ENCODE measurements at places on chromosomes 1 and 21. TPM values are rescaled to one million over a fixed set of nuclear protein-coding genes. Genes with fewer than 3 reads are reported as not detected.

Gene B3GALT2
- total RNA-seq: 0.37 TPM

Gene ABCA4
- 0.51 TPM for total RNA-seq

Gene OR2T11
- total RNA-seq: not detected

Gene KCNJ9
- not detected for total RNA-seq

Gene CFAP141
- total RNA-seq: not detected

Gene RGS8
- total RNA-seq: not detected

Gene ITSN1
- 84.8 TPM for total RNA-seq

Gene TLCD4
- total RNA-seq: 0.30 TPM

Gene MMEL1
- not detected for total RNA-seq

Gene YARS1
- 148 TPM for total RNA-seq

Gene TPR
- total RNA-seq: 96.5 TPM

Gene FAM151A
- total RNA-seq: not detected

Gene TMEM269
- not detected for total RNA-seq

Gene KIF26B
- total RNA-seq: 71.3 TPM

Gene NPHS2
- not detected for total RNA-seq

Gene VPS72
- 33.9 TPM for total RNA-seq

Gene MAEL
- total RNA-seq: not detected

Gene SEC16B
- 3.6 TPM for total RNA-seq

Gene TMEM125
- not detected for total RNA-seq
